ENCODE measurements at places on chromosomes 6 and 20.
A peak's percentile ranks its signal among the peaks of the same experiment; 100 is the strongest.

DNA sequence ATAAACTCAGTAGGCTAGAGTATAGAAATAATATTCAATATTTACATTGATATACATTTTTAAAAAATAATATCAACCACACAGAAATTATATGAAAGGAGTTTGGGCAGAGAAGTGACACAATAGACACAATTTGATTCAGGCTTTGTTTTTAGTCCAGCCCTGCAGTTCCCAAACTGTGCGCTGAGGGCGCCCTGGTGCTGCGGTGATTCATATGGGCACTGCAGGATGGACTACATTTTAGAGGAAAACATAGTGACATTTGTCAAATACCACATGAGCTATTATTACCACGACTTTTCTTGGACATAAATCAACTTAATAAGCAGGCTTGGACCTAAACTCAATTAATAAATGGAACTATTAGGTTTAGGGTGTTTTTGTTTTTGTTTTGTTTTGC lies 364.3 kb upstream of the ID4 start:
- H3K4me1 ChIP-seq = no peaks in the 10 kb centered on the region
- H3K4me3 ChIP-seq = no peak overlapping the region
- no peak overlapping the region for H3K27ac ChIP-seq
- H3K36me3 ChIP-seq = no peaks in the 10 kb centered on the region
- DNase-seq = no peak
- no peaks in the 10 kb centered on the region for H3K27me3 ChIP-seq

- no peak overlapping the region for H3K4me3 ChIP-seq
- H3K27ac ChIP-seq = no peak overlapping the region
- H3K36me3 ChIP-seq = no peaks in the 10 kb centered on the region
- no peak for DNase-seq
Observed at GRCh38 chr6:55997223-55997874, 122.0 kb upstream of the BMP5 start.

- peak overlapping the region; percentile 65 for H3K27ac ChIP-seq
- no peak for DNase-seq
- H3K27me3 ChIP-seq = no peaks in the 10 kb centered on the region
- peaks cover 100% of the 10 kb centered on the region for H3K4me1 ChIP-seq
- H3K4me3 ChIP-seq = no peak overlapping the region
Observed at GRCh38 chr20:50516180-50516934, 6.2 kb downstream of the PTPN1 start.

GRCh38 chr6:167396068-167396658 lies 71.3 kb downstream of the TTLL2 start:
- no peak overlapping the region for H3K27ac ChIP-seq
- H3K36me3 ChIP-seq = no peaks in the 10 kb centered on the region
- no peaks in the 10 kb centered on the region for H3K27me3 ChIP-seq
- H3K4me3 ChIP-seq = no peak overlapping the region
- DNase-seq = no peak

GRCh38 chr6:170285482-170285881 lies 5.4 kb downstream of the DLL1 start:
- H3K4me3 ChIP-seq = no peak overlapping the region
- no peak overlapping the region for H3K27ac ChIP-seq
- H3K4me1 ChIP-seq = peaks cover 43% of the 10 kb centered on the region

GRCh38 chr6:70549327-70549726 lies 17.4 kb upstream of the SDHAF4 start:
- no peaks in the 10 kb centered on the region for H3K4me1 ChIP-seq
- no peak for DNase-seq
- H3K27me3 ChIP-seq = no peaks in the 10 kb centered on the region
- H3K36me3 ChIP-seq = no peaks in the 10 kb centered on the region
- no peak overlapping the region for H3K4me3 ChIP-seq

DNA sequence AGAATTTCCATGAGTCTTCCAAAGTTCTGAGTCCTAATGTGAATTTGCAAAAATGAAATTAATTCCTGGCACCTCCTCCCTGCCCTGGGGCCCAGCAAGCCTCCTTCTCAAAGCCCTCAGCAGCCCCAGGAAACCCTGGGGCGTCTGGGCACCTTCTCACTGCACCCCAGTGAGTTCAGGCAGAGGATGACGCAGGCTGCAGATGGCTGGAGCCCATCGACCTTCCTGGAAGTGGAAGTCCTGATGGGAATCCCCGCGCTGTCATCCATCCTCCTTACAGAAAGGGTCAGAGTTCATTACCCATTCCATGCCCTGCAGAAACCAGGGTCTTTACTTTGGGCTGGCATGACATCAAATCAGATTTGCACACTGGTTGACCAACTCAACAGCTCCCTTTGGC lies 31.6 kb downstream of the DLL1 start:
- no peaks in the 10 kb centered on the region for H3K36me3 ChIP-seq
- H3K4me1 ChIP-seq = no peaks in the 10 kb centered on the region
- H3K4me3 ChIP-seq = no peak overlapping the region
- H3K27ac ChIP-seq = peak overlapping the region; percentile 13
- no peak for DNase-seq
- no peaks in the 10 kb centered on the region for H3K27me3 ChIP-seq

DNA sequence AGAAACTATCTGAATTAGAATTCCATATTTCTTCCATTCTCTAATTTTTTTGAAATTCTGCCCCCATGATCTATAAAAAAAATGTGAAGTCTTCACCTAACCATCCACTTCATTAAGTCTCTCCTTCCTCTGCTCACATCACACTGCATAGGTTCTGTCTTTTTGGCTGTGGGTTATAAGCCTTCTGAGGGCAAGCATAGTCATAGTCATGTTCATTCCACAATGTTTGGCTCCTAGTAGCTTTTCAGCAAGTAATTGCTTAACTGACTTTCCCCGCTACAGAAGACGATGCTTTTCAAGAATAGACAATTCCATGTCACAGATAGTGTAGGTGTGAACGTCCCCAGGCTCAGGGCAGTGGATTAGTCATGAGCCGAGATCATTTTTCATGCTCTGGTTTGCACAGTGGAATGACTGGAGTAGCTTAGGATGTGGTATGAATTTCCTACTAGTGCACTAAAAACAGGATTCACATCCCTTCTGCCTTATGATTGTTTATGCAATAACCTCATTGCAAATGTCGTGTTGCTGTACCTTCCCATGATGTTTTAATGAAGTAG lies 29.1 kb downstream of the WRNIP1 start:
- H3K4me1 ChIP-seq = peaks cover 40% of the 10 kb centered on the region
- H3K27me3 ChIP-seq = no peaks in the 10 kb centered on the region
- no peaks in the 10 kb centered on the region for H3K36me3 ChIP-seq
- no peak overlapping the region for H3K4me3 ChIP-seq
- H3K27ac ChIP-seq = no peak overlapping the region

DNA sequence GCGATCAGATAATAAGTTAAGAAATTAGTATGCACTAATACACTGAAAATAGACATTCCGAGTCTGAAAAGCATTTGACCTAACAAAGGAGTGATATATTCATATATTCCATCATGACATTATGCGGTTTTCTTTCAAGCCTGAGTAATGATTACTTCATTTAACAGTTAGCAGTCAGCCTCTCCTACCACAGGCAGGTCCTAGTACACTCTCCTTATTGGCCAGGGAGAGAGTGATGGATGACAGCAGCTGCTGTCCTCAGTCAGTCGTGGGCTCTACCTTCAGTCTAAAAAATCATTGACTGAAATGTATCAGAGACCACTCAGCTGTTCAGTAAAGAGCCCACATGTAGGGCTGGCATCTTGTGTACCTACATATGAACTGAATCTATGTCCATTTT lies 33.2 kb upstream of the VGLL2 start:
- no peak overlapping the region for H3K4me3 ChIP-seq
- no peak for DNase-seq
- H3K27me3 ChIP-seq = no peaks in the 10 kb centered on the region
- H3K4me1 ChIP-seq = no peaks in the 10 kb centered on the region
- no peak overlapping the region for H3K27ac ChIP-seq

GRCh38 chr6:49866485-49866943 lies at the start of gene CRISP1:
Gene CRISP1, minus strand, starts transcription at chr6:49866535. Its CDS starts 9,135 bp downstream, at chr6:49857400.
- H3K4me1 ChIP-seq = no peaks in the 10 kb centered on the region
- H3K36me3 ChIP-seq = no peaks in the 10 kb centered on the region
- no peaks in the 10 kb centered on the region for H3K27me3 ChIP-seq
- no peak within 1 kb of the TSS for H3K4me3 ChIP-seq

GRCh38 chr6:41551086-41551700 lies 5.0 kb downstream of the FOXP4 start:
- no peak overlapping the region for H3K4me3 ChIP-seq
- no peaks in the 10 kb centered on the region for H3K36me3 ChIP-seq
- no peaks in the 10 kb centered on the region for H3K27me3 ChIP-seq
- no peak for DNase-seq
- H3K4me1 ChIP-seq = peaks cover 17% of the 10 kb centered on the region

- no peaks in the 10 kb centered on the region for H3K27me3 ChIP-seq
- peaks cover 8% of the 10 kb centered on the region for H3K4me1 ChIP-seq
- H3K4me3 ChIP-seq = no peak overlapping the region
- H3K27ac ChIP-seq = no peak overlapping the region
- no peak for DNase-seq
Observed at GRCh38 chr6:85362652-85363310, 87.1 kb upstream of the NT5E start.

- no peaks in the 10 kb centered on the region for H3K4me1 ChIP-seq
- no peak overlapping the region for H3K27ac ChIP-seq
- no peak overlapping the region for H3K4me3 ChIP-seq
- H3K27me3 ChIP-seq = no peaks in the 10 kb centered on the region
Observed at GRCh38 chr6:143123941-143124340, 63.3 kb downstream of the AIG1 start.

DNA sequence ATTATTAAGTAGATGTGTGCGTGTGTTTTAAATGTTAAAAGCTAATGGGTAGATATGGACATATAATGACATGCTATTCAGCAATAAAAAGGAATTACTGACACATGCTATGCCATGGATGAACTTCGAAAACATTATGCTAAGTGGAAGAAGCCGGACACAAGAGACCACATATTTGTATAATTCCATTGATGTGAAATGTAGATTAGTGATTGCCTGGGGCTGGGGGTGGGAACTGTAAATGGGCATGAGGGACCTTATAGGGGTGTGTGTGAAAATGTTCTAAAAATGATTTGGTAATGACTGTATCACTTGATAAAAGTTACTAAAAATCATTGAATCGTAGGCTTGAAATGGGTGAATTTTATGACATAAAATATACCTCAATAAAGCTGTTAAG lies 104.5 kb upstream of the BEND3 start:
- no peaks in the 10 kb centered on the region for H3K27me3 ChIP-seq
- no peak for DNase-seq
- H3K27ac ChIP-seq = no peak overlapping the region
- H3K4me3 ChIP-seq = no peak overlapping the region

GRCh38 chr6:97305414-97306066 lies 22.5 kb upstream of the MMS22L start:
- H3K4me3 ChIP-seq = no peak overlapping the region
- H3K27ac ChIP-seq = no peak overlapping the region
- no peaks in the 10 kb centered on the region for H3K36me3 ChIP-seq
- no peak for DNase-seq
- no peaks in the 10 kb centered on the region for H3K27me3 ChIP-seq
- no peaks in the 10 kb centered on the region for H3K4me1 ChIP-seq

All from vagina (tissue), 2 donors.